ENCODE measurements at places on chromosomes 4 and X.

GRCh38 chr4:25953740-25954139 lies 39.7 kb downstream of the SMIM20 start:
- DNase-seq, result no peak

DNA sequence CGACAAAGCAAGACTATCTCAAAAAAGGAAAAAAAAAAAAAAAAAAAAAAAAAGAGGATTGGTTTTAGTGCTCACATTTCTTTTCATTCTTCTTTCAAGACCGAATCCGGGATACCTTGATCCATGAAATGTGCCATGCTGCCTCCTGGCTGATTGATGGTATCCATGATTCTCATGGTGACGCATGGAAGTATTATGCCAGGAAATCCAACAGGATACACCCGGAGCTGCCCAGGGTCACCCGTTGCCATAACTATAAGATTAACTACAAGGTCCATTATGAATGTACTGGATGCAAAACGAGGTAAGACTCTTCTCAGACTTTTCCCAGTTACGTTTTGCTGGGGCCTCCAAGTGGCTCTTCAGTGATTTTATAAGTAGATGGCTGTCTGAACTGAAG lies 6.1 kb downstream of the CXCR3 start:
- DNase-seq, result no peak

DNA sequence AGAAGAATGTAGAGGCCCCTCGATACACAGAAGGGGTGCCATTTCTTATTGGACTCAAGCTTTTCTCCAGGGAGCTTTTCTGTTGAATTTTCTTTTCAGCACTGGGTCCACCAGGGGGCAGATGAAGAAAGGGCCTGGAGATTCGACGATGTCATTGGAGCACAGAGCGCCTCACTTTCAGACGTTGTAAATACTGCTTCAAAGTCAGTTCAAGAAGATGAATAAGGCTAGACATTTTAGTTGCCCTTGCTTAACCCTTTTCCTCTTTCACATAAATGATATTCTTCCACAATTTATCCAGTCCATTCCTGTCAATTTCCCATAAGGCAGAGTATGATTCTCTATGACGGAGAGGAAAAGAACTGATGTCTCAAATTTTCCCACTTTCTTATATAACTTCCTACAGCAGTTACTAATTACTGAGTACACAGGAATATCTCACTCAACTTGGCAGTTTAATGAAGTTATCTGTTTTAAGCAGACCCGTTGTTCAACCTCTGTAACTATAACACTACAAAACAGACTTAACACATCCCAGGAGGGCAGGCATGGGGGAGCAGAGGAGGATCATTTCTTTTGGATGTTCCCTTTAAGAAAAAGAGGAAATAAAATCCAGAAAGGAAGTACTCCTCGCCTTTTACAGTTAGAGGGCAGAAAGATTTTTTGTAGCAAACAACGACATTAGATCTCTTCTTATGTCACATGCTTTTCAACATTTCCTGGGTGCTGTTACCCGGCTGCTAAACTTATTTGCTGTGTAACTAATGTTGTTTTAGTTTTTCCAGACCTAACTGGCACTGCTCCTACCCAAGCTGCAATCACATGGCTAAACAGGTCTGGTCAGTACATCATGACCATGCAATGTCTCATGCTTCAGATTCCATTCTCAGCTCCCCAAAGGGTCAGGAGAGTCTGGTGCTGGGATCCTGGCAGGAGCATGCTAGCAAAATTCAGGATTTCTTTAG lies 12.2 kb upstream of the CENPU start:
- DNase-seq, result peak; percentile 28

- DNase-seq, result no peak
Observed at GRCh38 chrX:123083924-123084323, 100.2 kb upstream of the GRIA3 start.

GRCh38 chr4:75698963-75699228 lies 25.5 kb upstream of the USO1 start:
- no peak for DNase-seq

DNA sequence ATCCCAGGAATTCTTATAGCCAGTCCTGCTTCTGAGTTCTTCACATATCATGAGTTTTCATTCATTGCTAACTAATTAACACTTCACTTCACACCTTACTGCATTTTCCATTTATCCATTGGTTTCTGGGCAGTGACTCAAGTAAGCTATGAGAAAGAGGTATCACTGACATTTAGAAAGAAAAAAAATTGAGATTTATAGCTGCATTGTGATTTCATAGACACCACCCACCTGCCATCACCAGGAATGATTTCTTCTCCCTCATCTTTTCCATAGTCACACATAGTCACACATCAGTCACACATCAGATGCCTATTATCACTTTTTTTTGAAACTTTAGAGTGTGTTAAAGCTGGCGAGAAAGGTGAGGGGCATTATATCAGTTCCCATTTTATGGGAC lies 121.8 kb downstream of the SLC39A8 start:
- DNase-seq, result no peak

- no peak for DNase-seq
Observed at GRCh38 chr4:27161191-27161590, 300.6 kb downstream of the STIM2 start.

- DNase-seq, result no peak
Observed at GRCh38 chr4:92618968-92619367, 315.2 kb downstream of the GRID2 start.

DNA sequence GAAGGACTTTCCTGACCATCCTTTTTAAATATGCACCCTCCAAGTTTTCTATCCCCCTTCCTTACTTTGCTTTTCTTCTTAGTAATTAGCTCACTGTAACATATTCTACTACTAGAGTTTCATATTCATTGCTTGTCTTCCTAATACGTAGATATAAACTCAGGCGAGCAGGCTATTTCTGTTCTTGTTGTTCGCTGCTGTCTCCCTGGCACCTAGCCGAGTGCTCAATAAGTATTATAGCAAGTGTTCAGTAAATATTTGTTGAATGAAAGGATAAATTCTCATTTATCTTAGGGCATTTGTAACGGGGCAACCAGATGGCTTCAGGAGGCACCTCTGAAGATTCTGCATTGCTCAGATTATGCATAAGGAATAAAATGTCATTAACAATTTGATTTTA lies 6.8 kb upstream of the RHOH start:
- no peak for DNase-seq

- no peak for DNase-seq
Observed at GRCh38 chrX:139905051-139905450, 27.8 kb downstream of the ATP11C start.

- no peak for DNase-seq
Observed at GRCh38 chr4:81454499-81454898, 17.2 kb downstream of the RASGEF1B start.

GRCh38 chrX:104347860-104348259 lies 93.1 kb upstream of the ESX1 start:
- no peak for DNase-seq

GRCh38 chr4:186771624-186772023 lies 48.0 kb upstream of the FAT1 start:
- no peak for DNase-seq

DNA sequence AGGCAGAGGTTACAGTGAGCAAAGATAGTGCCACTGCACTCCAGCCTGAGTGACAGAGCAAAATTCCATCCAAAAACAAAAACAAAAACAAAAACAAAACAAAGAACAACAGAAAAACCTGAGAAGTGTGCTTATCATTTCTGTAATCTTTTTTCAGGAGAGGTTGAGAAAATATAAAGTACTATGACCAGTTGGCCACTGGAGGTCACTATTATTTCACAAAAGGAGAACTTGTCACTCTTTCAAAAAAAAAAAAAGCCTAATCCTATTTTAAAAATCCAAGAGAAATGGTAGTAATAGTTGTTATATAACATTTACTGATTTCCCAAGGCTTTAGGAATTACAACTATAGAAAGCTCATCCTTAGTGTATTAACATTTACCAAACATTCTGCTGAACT lies 24.9 kb upstream of the RNF150 start:
- DNase-seq, result no peak

GRCh38 chr4:4456351-4456750 lies 69.4 kb downstream of the NSG1 start:
- no peak for DNase-seq

DNA sequence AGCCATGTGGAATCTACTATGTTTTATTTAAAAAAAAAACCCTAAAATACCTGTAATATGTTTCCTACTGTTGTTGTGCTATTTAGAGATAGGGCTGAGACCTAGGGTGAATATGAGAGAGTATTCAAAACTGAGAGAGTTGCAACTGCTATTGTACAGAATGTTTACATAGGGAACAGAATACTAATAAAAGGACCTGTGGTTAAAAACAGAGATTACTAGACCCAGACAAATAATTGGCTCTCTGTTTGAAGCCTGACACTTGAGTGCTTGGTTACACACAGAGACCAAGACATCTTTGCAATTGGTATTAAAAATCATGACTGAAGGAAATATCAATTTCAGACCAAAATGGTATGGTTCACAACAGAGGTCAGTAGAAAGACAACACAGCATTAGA lies 278.9 kb upstream of the GIMD1 start:
- DNase-seq, result no peak

DNA sequence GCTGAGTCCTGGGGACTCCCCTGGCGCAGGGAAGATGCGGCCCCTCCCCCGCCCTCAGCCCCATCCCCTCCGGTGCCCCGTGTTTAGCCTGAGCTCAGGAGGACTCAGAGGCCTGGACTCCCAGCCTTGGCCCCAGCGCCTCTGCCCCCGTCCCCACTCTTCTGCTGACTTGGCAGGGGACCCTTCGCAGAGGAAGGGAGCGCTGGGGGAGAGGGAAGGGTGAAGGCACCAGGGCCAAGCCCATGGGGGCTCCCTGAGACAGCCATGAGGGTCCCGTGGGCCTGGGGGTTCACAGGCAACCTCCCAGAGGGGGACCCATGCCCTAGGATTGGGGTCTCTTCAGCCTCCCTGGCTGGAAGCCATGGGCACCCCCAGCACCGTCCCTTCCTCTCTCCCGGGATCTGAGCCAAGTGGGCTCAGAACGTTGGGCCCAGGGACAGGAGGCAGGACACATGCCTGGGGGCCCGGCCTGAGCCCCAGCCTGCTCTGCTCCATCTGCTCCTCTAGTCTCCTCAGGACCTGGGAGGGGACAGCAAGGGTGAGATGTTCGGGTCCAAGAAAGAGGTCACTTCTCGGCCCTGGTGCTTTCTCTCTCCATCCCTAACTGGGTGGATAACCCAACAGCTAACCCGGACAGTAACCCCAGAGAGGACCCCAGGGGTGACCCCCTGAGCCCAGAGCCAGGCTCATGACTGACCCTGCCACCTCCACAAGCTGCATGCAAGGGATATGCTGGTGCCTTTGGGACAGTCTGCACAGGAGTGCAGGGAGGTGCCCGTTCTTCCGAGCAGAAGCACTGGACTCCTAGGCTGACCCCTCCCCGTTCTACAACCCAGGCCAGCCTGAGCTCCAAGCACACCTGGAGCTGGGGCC lies 1.5 kb upstream of the CPLX1 start:
- DNase-seq, result no peak

- DNase-seq, result peak; percentile 56
Observed at GRCh38 chrX:56563231-56564161, at the start of gene UBQLN2. UBQLN2 (plus strand) TSS chrX:56563627; CDS start chrX:56563874, 247 bp downstream.

DNA sequence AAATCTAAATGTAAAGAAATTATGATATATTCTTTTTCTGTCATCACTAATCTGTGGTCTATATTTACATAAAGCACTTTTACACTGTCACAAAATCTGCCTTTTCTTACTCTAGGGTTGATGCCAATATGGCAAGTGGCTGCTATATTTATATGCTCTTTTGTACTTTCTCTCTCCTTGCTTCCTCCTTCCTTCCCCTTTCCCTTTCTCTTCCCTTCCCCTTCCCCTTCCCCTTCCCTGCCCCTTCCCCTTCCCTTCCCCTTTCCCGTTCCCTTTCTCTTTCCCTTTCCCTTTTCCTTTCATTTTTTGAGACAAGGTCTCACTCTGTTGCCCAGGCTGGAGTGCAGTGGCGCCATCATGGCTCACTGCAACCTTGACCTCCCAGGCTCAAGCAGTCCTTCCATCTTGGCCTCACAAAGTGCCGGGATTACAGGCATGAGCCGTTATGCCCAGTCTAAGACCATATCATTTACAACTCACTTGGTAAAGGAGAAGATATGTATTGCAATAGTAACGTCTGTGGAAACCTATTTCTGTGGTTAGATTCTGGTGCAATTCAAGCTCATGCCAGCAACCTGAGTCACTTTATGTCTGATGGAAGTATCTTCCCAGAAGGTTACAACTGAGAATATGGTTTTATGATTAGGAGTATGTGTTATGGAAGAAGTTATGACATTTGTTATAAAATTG lies 13.9 kb upstream of the PLAC8 start:
- DNase-seq, result no peak

- DNase-seq, result no peak
Observed at GRCh38 chr4:77586951-77587383, 18.7 kb upstream of the CXCL13 start.

DNA sequence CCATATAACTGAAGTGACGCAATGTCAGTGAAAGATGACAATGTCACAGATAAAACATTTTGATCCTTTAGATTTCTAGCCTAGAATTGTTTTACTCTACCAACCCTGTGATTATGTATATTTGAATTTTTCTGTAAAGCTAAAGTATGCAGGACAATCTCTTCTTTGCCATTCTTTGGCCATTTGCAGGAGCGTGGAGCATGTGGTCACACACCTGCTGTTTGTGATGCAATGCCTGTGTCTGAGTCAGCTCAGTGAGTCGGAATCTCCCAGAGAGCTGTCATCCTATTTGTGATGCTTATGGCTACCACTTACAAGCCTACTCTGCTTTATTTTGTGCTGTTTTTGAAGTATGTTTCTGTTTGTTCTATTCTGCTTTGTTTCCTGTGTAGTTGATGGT lies 214.5 kb downstream of the NAF1 start:
- no peak for DNase-seq

DNA sequence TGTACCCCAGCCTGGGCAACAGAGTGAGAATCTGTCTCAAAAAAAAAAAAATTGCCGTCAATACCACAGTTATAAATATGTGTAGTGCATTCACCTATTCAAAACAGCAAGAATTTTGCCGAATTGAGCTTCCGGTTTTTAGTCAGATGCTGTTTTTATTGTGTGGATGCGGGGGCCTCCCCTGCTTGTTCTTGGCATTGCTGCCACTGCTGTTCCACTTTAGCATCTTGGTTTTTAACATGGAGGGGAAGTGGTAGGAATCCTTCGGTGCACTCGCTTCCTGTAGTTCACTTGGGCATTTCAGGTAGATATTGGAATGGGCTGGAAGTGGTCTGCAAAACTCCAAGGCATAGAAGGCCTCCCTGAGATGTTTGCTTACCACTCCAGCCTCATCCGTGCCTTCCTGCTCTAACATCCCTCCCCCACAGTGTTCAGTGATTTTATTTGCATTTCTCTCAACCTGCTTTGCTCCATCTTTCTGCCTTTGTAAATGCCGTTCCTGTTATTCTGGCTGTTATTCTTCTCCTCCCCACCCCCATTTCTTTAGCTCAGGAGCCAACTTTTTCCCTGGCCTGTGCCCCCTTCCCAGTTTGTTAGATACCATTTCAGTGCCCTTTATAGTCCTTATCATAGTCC lies 25.5 kb downstream of the MOB1B start:
- no peak for DNase-seq

GRCh38 chr4:10333942-10334341 lies 123.3 kb downstream of the ZNF518B start:
- no peak for DNase-seq

Data from stimulated activated CD8-positive, alpha-beta memory T cell treated with anti-CD3 and anti-CD28 coated beads, Interleukin-15, amount 100 ng/mL, for 24 hours (primary cell).